ENCODE measurements at places on chromosomes 2 and 18. TPM values are rescaled to one million over a fixed set of nuclear protein-coding genes. Genes with fewer than 3 reads are reported as not detected.

PNO1 gene
- total RNA-seq: 18.9 TPM

OSR1 gene
- total RNA-seq: 34.1 TPM

CHRNG gene
- total RNA-seq: not detected

C2orf66 gene
- total RNA-seq: not detected

LYG2 gene
- total RNA-seq: not detected

OBSL1 gene
- total RNA-seq: 73.1 TPM

GAREM2 gene
- 1.2 TPM for total RNA-seq

ZNF512 gene
- total RNA-seq: 28.8 TPM

VSNL1 gene
- total RNA-seq: 6.9 TPM

FEZ2 gene
- total RNA-seq: 49.0 TPM

CERKL gene
- 0.33 TPM for total RNA-seq

- DNase-seq: no peak
These were observed 21.4 kb upstream of the HAAO start for GRCh38 chr2:42813763-42814162.

GRCh38 chr2:235377176-235377575 is 116.7 kb upstream of the AGAP1 start:
- DNase-seq: no peak

- no peak for DNase-seq
These were observed 7.8 kb upstream of the FSHR start for GRCh38 chr2:49162151-49162550.

GRCh38 chr2:2016651-2017311 is 272.5 kb upstream of the PXDN start:
- no peak for DNase-seq

DNA sequence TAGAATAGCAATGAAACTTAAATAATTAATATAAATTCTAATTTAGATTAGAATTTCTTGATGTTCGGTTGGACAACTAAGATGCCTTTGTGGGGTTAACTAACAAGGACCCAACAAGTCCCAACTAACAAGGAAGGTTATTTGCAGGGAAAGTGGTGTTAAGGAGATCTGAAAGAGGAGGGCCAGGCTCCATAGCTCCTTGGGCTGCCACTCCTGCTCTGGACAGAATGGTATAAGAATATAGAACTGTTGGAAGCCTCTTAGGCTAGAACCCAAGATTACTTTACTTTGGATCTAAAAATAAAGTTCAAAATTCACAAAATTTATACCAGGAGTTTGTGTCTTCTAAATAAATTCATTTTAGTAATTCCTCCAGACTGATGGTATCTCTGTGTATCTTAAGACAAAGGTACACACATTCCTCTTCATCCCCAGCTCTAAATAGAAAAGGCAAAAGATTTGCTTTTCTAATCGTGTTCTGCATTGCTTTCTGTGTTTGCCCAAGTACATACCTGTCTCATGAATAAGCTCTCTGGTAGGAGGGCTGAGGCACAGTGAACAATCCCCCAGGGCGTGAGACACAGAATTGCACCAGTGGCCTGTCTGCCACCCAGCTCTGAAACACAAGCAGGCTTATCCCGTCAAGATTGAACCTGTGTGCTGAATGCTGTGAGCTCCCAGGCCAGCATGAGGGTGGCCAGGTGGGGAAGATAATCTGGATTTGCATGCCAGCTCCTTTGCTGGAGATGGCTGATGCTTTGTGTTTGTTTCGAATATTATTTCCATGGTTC is 176.0 kb downstream of the ACKR3 start:
- peak; percentile 69 for DNase-seq

DNA sequence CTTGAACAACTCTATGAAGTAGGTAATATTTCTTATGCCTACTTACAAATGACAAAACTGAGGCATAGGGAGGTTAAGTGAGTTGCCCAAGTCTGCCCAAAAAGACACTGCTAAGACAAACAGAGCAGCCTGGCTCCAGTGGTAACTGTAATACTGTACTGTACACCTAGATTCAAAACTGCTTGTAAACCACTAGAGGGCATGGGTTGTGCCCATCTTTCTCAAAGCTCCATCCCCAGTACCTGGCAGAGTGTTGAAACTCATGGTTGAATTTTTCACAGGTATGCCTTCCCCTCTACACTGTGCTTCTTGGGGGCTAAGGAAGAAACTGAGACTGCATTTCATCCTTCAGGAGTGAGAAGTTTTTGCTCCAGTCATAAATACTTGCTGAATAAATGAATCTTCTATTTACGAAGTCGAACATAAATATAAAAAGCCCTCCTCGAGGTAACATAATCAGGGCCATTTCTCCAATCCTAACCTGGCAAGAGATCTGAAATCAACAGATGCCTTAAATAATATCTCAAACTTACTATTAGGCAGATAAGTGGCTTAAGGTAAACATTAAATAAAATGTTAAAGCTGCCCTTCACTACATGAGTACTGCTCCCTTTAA is 2.0 kb downstream of the PPP4R1 start:
- DNase-seq: peak; percentile 43

- no peak for DNase-seq
These were observed 56.1 kb downstream of the DYNAP start for GRCh38 chr18:54647176-54647575.

- no peak for DNase-seq
These were observed 447.6 kb upstream of the CHST9 start for GRCh38 chr18:27632706-27633105.

GRCh38 chr2:161448431-161448830 is 32.3 kb downstream of the TBR1 start:
- no peak for DNase-seq

DNA sequence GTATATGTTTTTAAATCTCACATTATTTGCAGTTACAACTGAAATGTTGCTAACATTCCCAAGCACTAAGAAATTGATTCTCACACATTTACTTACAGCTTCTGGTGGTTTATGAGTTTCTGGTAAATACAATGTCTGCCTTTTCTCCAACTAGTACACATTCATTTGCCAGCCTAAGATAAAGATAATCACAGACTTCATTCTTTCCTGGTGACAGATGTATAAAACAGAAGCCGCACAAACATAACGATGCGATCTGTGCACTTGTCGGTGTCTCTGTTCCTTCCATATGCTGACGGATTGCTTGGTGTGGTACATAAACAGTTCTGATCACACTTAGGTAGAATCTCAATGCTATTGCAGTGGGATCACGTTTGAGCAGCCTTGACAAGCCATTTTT is 100.4 kb upstream of the DDX18 start:
- DNase-seq: no peak

DNA sequence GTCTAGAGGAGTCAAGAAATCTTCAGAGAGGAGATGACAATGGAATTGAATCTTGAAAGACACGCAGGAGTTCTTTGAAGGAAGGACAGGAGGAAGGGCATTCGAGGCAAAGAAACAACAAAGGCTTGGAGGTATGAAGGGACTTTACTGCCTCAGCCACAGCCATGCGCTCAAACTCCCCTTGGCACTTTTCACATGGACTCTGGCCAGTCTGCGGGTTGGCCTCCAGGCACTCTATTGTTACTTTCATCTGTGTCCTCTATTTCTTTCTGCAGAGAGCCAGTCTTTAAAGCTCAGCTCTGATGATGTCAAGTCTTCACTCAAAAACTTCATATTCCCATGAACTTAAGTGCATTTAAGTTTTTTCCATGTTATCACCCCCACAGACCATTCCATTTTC is 95.4 kb downstream of the ZAP70 start:
- DNase-seq: no peak

DNA sequence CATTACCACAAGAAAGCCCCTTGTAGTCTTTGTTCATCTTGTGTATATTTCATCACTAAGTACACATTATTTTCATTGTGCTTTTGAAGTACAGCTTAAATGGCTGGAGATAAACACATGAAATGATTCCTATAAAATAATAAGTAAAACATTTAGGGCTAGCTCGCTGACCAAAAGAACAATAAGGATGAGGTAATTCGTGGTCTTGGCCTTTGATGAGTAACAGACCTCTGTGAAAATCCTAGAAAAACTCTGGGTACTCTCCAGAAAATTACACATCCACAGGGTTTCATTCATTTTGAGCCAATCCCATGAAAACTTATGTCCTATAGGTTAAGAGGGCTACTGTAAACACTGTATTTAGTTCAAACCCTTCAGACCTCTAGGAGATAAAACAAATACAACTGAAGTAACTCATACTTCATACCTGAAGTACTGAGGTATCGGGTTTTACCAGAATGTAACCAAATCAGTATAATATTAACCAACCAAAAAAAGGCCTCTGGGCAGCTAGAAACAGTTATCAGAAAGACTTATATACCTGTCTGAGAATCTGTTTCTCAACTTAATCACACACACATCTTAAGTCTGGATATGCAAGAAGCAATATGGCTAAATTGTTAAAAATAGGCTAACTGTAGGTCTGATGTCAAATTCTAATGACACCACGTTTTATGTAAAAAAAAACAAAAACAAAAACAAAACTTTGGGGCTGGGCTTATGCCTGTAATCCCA is 31.0 kb downstream of the CFAP36 start:
- DNase-seq: no peak

DNA sequence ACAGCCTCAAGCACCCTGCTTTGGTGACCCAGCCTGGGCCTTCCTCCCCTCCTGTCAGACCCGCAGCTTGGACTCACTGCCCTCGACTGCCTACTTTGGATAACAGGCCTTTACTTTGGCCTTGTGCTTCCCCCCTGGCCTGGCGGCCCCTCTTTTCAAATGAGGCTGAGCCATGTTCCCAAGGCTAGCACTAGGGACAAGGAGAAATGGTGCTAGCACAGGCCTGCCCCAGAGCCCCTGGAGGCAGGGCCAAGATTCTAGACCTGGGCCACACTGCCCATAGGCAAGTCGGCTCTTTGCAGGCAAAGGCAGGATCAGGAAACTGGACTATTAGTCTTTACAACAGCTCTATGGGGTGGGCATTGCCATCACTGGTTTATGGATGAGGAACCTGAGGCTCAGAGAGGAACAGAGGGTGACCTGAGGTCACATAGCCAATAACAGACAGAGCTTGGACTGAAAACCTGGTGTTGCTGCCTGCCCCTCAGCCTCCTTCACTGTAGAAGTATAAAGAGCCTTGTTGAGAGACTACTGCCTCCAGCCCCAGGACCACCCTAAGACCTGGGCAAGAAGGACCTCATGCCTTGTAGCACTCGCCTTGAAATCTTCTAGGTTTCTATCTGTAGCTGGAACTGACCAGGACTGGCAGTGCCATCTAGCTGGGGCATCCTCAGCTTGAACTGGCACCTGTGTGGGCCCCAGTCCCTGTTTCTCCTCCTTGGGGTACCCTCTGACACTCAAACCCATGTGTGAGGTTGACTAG is 266.3 kb downstream of the DYSF start:
- no peak for DNase-seq

- DNase-seq: no peak
These were observed 249.7 kb downstream of the SP3 start for GRCh38 chr2:173715441-173715840.

GRCh38 chr2:47070920-47071824 is 83.9 kb downstream of the STPG4 start:
- DNase-seq: no peak

DNA sequence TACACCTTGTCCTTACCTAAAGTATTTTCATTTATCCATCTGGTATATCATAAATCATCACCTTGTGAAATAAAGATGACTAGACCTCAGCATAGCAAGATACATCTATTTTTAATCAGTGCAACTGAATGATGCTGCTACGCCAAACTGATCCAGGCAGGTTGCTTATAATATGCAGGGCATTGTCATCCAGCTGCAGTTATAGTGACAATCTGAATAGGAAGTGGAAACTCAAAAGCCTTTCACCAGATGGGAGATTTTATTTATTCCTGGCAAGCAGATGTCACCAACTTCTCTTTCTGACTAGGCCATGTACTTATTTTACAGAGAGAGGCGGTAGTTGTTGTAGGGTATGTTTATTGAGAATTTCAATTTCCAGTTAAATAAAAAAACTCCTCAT is 747.3 kb downstream of the ADCYAP1 start:
- DNase-seq: no peak

DNA sequence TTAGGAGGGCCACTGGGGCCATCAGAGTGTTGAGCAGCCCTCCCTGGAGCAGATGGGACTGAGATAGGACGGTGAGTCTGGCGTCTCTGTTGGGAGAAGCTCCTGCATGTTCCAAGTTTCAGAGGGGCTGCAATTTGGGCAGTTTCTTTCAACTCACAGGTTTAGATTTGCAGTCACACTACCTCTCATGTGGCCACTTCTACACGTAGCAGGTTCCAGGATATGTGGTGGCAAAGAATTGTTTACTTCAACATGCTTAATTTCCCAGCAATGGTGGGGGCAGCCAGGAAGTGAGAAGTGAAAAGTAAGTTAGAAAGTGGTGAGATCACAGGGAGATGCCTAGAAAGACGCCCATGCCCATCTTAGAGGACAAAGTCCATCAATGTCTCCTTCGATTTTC is 9.3 kb downstream of the NCK2 start:
- DNase-seq: no peak

DNA sequence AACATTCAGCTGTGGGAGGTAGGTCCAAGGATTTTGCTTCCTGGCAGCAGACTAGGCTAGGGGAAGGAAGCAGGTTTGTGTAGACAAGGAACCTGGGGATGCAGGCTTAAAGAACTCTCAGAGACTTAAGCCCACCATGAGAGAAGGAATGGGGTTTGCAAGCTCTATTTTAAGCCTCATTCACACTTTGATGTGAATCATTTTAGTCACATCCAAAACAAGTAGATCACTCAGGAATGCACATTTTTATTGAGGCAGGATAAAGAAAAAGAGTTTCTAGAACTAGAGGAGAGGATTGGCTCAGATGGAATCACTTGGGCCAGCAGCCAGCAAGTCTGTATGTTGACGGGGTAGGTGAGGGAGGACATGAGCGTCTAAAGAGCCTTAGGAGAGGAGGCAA is 3.3 kb upstream of the NAPG start:
- no peak for DNase-seq

- no peak for DNase-seq
These were observed 178.0 kb downstream of the PDE11A start for GRCh38 chr2:177894546-177894945.

DNA sequence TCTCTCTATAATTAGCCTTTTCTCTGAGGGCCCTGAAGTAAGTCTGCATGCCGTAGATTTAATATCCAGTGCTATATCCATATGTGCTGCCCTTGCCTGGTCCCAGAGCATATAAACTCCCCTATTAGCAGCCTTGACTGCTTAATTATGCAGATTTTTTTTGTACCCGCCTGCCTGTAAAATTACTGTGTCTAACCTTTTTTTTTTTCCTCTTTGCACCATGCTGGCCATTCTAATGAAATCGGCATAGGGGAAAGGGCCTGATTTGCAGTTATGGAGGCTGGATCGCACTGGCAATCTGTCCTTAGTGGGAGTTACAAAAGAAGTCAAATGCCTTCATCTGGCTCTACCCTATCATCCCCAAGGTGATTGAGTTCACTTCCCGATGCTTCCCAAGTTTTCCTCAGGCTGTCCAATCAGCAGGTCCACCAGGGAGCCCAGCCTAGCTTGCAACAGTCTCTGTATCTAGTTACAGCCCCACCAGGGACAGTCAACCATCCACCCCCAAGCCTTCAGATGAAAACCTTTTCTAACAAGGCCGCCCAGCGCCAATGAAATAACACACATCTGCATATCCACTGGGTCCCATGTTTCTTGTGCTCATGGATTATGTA is 239.0 kb downstream of the ZNF521 start:
- DNase-seq: no peak

Measured in breast epithelium (tissue), 4 donors.